ENCODE measurements at places on chromosomes 11 and 22.

- DNase-seq = no peak
These were observed 109.5 kb downstream of the TENM4 start for GRCh38 chr11:79331203-79331901.

- DNase-seq = no peak
These were observed 59.6 kb upstream of the THY1 start for GRCh38 chr11:119482521-119483011.

GRCh38 chr11:134071766-134072402 is 3.0 kb downstream of the JAM3 start:
- DNase-seq = peak; percentile 29

- no peak for DNase-seq
These were observed 60.8 kb downstream of the KREMEN1 start for GRCh38 chr22:29133603-29134133.

GRCh38 chr11:126136507-126136906 is 73.8 kb upstream of the CDON start:
- no peak for DNase-seq

- DNase-seq = no peak
These were observed 62.8 kb downstream of the LARGE2 start for GRCh38 chr11:45985212-45985611.

DNA sequence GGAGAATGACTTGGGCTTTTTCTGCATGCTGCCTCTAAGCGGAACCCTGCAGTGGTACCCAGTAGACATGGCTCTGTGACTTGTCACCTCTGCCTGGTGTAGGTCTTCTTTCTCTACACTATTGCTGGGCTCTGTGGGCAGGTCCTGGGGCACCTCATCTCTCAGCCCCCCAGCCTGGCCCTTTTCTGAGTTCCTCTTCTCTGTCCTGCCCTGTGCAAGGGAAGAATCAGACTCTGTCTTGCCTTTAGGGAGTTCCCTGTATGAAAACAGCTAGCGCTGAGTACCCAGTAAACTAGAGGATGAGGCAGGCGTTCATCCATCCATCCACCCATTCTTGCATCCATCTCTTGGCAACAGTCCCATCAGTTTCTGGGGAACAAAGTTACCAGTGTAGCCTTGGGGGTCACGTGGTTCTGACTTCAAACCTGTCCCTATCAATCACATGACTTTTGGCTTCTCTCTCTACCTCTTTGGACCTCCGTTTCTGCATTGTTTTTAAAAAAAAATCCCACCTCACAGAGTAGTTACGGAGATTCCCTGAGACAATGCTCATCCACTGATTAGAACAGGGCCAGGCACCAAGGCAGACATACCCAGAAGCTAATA is 86.4 kb upstream of the WNT11 start:
- no peak for DNase-seq

DNA sequence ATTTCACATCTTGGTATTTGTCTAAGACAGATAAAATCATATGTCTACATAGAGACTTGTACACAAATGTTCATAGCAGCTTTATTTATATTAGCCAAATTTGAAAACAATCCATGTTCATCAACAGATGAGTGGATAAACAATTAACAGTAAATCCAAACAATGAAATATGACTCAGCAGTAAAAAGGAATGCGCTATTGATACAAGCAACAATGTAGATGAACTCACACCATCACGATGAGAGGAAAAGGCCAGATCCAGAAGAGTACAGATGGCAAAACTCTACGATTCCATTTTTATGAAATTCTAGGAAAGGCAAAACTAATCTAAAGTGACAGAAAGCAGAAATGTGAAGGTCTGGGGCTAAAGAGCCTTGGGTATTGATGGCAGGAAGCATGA is 384.3 kb downstream of the NTM start:
- no peak for DNase-seq

DNA sequence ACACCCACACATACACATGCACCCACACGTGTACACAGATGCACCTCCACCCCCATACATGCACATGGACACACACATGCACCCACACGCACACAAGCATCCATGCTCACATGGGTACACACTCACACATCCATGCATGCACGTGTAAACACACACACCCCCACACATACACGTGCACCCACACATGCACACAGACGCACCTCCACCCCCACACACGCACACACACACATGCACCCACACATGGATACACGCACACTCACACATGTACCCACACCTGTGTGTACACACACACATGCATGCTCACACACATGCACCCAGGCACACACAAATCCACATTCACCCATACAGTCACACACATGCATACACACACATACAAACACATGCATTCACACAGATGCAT is 24.5 kb downstream of the CDPF1 start:
- DNase-seq = no peak

- no peak for DNase-seq
These were observed 1170.0 kb upstream of the CNTN5 start for GRCh38 chr11:97850701-97851100.

DNA sequence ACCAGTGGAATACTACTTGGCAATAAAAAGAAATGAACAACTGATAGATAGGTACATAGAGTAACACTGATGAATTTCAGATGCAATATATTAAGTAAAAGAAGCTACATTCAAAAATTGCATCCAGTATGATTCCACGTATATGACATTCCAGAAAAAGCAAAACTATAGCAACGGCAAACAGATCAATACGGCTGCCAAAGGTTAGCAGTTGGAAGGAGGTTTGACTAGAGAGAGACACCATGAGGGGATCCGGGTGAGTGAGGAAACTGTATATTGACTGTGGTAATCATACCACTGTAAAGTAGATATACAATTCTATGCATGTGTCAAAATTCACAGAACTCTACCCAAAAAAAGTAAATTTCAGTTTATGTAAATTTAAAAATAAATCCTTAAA is 28.7 kb downstream of the CADM1 start:
- no peak for DNase-seq

DNA sequence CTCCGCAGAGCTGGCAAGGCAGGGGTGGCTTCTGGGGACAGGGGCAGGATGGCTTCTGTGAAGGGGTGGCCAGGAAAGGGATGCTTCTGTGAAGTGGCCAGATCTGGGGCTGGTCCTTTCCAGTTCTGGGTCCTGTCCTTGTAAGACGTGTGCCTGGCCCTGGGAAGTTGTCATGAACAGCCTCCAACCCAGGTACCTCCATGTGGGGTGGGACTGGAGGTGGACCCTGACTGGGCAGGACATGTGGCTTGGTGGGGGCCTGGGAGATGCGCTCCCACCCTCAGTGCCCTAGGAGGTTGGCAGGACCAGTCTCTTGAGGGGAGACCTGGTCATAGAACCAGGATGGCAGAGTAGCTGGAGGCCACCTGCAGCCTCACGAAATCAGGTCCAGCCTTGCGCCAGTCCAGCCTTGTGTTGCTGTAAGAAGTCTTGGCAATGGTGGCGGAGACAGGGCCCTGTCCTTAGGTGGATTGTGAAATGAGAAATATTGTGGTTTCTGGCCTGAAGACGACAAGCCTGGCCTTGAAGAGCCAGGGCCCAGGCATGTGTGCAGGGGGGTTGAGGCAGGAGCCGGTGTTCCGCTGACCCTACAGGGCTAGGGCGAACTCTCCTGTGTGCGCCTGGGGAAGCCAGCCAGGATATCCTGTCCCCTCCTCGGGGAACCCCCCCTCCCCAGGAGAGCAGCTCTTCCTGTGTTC is 2.6 kb downstream of the KCNQ1 start:
- no peak for DNase-seq

DNA sequence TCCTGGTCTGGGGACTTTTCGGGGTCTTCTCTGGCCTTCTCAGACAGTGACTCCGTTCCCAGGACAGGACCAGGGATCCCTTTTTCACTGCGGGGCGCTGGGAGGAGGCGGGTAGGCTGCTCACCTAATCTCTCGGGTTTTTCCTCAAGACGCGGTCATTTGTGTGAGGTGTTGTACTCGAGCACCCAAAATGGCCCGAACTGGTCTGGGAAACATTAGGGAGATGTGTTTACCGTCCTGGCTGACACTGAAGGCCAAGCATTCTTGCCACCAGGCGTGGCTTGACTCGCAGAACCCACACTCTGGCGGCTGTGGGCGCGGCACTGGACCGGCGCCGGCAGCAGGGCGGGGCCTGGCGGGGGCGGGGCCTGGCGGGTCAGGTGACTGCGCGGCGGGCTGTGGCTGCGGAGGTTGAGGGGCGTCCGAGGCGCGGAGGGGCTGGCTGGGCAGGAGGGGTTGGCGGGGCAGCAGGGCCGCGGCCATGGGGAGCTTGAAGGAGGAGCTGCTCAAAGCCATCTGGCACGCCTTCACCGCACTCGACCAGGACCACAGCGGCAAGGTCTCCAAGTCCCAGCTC is at the start of gene SWAP70:
TSS of gene SWAP70 (plus strand) at position 379 of the 577 bp plus-strand sequence. CDS start at position 482, 103 bp downstream.
- no peak for DNase-seq
